ENCODE measurements at places on chromosomes 16 and 17. TPM values are rescaled to one million over a fixed set of nuclear protein-coding genes. Genes with fewer than 3 reads are reported as not detected.

- H3K27me3 ChIP-seq, result no peaks in the 10 kb centered on the region
- no peak overlapping the region for H3K27ac ChIP-seq
- no peaks in the 10 kb centered on the region for H3K4me1 ChIP-seq
- H3K36me3 ChIP-seq, result no peaks in the 10 kb centered on the region
- DNase-seq, result no peak
- no peak overlapping the region for H3K4me3 ChIP-seq
Observed at GRCh38 chr16:22848451-22848850, 34.5 kb downstream of the HS3ST2 start.

- no peak for DNase-seq
- no peaks in the 10 kb centered on the region for H3K36me3 ChIP-seq
Observed at GRCh38 chr17:43864161-43864984, 17.4 kb downstream of the CD300LG start.

- DNase-seq, result peak; percentile 83
- H3K27me3 ChIP-seq, result no peaks in the 10 kb centered on the region
- H3K4me1 ChIP-seq, result peaks cover 33% of the 10 kb centered on the region
- peak within 1 kb of the TSS; percentile 83 for H3K4me3 ChIP-seq
Observed at GRCh38 chr17:1179818-1180742, at the start of gene ABR. ABR (minus strand) TSS chr17:1179981; CDS start chr17:1179727, 254 bp downstream.

GRCh38 chr16:3173892-3174617 is 13.9 kb upstream of the OR1F1 start:
- no peak overlapping the region for H3K4me3 ChIP-seq
- DNase-seq, result peak; percentile 48
- peaks cover 92% of the 10 kb centered on the region for H3K27me3 ChIP-seq
- peaks cover 34% of the 10 kb centered on the region for H3K4me1 ChIP-seq
- no peaks in the 10 kb centered on the region for H3K36me3 ChIP-seq

AOC3 gene
- polyA plus RNA-seq, result 32.7 TPM

MRM3 gene
- 11.4 TPM for polyA plus RNA-seq
